Fibroblast of skin of back (primary cell): ENCODE measurements at places on chromosomes 11 and 22.

DNA sequence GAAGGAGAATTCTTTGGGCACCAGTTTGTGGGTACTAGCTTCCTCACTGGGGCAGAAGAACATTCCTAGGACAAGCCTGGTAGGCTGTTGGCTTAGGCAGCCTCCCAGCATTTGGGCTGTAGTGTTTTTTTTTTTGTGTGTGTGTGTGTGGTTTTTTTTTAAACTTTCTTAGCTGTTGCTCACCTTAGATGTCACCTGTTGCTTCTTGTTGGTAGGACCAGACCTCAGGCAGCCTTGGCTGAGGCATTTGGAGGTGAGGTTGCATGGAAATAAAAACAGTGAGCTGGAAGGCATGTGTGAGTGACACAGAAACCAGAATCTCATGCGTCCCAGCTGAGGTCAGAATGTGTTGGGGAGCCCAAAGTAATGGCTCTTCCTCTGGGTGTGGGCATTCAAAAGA is 21.3 kb downstream of the AMPD3 start:
- no peak for DNase-seq

DNA sequence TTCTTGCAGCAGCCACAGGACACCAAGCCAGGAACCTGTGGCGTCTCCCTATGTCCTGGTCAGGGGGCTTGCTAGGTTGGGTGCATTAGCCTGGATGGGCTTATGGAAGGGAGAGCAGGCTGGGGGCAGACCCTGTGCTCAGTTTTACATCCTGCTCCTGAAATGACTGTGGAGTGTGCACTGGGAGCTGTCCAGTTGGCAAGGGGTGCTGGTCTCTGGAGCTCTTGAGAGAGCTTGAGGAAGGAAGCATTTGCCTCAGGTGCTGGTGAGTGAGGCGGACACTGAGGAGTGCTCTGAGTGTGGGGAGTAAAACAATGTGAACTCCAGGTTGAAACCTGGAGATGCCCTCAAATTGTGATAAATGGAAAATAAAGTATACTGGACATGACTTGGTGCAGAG is 3.4 kb downstream of the SCGB1D4 start:
- DNase-seq: peak; percentile 22

DNA sequence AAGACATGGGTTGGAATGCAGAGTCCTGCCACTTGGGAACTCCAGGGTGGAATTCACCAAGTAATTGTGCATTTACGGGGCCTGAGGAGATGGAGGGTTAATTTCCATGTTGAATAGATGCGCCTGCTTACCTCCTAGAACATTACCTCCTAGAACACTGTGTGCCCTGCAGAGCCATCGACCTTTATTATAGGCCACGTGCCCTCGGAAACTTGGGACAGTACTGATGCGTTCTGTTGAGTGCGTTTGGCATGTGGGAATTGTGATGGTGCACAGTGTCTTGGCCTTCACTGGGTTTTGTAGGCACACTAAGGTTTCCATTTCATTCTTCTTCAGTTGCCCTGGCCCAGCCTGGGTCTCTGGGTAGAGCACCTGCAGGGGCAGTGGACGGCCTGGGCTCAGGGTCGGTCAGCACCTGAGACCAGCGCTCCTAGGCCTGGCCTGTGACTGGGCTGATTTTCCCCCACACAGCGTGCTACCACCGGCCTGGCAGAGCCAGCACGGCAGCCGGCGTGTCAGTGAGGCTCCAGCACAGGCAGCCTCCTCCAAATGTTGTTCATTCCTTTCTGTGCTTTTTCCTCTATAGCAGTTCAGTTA is 12.7 kb downstream of the TRMU start:
- no peak for DNase-seq

GRCh38 chr22:37482244-37482643 is 3.9 kb downstream of the MFNG start:
- no peak for DNase-seq

GRCh38 chr11:12382451-12382850 is 5.1 kb downstream of the PARVA start:
- peak; percentile 69 for DNase-seq

GRCh38 chr22:17910561-17911311 is 113.6 kb downstream of the MICAL3 start:
- peak; percentile 90 for DNase-seq

DNA sequence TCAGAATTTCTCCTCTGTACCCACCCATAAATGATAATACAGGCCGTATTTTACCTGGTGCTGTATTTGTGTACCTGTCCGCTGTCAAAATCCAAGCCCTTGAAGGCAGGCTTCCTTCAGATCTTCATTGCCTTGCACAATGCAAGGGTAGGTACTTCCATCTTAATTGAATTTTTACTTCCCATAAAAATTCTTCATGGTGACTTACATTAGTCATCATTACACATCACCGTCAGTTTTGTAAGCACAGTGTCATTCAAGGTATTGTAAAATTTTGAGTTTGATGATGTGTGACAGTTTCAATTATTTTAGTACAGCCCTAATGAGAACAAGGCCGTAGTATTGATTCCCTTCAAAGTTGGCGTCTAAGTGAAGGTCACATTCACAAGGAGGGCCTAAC is 770 bp upstream of the TSG101 start:
- peak; percentile 29 for DNase-seq

DNA sequence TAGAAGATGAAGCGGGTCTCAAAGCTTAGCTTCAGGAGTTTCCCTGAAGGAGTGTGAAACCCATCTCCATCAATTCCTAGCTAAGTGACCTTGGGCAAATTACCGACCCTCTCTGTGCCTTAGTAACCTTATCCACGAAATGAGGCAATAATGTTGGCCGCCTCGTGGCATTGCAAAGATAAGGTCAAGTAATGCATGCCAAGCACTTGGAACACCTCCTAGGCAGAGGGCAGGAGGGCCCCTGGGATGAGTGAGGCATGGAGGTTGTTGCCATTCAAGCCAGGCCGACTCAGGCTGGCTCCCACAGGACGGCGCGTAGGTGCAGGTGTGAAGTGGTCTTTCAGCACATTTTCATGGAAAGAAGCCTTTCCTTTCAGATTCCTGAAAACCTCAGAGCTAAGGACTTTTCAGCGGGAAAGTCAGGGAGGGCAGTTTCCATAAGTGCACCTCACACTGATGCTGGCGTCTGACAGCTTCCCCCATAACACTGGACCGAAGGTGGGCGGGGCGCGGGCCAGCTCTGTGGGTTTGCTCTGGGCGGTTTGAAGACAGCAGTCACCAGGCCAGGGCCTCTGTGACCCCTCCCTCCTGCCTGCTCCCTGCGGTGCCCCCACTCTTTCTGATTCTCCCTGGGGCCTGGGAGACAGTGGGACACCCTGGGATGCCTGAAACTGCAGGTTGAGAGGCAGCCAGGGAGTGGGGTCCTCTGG is 25.2 kb downstream of the RPS6KA4 start:
- DNase-seq: no peak

GRCh38 chr11:7578276-7578955 is 64.6 kb downstream of the PPFIBP2 start:
- no peak for DNase-seq

DNA sequence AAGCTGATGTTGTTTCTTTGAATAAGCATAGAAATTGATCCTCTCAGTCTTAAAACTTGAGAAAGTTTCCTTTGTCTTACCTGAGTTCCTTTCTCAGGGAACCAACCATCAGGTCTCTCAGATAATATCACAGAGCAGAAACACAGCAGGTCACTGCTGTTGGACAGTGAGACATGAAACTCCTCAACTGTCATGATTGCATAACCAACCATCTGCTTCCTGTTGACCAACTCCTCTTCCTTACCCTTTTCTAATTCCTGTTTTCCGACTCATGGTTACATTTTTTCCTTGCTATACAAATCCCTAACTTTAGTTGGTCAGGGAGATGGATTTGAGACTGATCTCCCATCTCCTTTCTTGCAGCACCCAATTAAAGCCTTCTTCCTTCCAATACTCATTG is 845.3 kb downstream of the FAM181B start:
- peak; percentile 16 for DNase-seq

GRCh38 chr11:70517988-70518907 is 119.9 kb downstream of the CTTN start:
- peak; percentile 64 for DNase-seq

DNA sequence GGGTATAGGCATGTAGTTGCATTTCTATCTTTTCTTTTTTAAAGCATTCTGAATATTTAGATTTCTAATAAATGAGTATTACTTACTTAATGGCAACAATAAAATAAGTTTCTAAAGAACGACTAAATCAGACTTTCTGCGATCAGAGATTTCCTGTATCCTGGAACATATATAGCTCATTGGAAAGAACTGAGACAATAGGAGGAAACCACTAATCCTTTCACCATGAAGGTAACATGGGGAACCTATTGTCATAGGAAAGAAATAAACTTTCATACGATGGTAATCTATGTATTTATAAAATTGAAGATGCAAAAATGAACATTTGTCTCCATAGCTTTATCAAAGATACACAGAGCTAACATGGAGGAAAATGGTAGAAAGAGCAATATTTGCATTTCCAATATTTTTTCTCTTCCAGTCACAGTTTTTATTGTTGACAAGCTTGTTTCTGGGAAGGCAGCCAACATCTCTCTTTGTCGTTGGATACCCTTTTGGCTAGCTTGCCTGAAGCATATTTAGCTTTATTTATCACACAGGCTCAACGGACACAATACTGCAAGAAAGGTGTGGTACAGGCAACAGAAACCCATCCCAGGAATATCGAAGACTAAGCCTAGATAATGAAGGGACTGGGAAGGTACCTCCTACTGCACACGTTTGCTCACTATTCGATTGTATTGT is 293.3 kb upstream of the MPPED2 start:
- peak; percentile 46 for DNase-seq

GRCh38 chr11:70019576-70020011 is 58.5 kb upstream of the ANO1 start:
- DNase-seq: no peak

DNA sequence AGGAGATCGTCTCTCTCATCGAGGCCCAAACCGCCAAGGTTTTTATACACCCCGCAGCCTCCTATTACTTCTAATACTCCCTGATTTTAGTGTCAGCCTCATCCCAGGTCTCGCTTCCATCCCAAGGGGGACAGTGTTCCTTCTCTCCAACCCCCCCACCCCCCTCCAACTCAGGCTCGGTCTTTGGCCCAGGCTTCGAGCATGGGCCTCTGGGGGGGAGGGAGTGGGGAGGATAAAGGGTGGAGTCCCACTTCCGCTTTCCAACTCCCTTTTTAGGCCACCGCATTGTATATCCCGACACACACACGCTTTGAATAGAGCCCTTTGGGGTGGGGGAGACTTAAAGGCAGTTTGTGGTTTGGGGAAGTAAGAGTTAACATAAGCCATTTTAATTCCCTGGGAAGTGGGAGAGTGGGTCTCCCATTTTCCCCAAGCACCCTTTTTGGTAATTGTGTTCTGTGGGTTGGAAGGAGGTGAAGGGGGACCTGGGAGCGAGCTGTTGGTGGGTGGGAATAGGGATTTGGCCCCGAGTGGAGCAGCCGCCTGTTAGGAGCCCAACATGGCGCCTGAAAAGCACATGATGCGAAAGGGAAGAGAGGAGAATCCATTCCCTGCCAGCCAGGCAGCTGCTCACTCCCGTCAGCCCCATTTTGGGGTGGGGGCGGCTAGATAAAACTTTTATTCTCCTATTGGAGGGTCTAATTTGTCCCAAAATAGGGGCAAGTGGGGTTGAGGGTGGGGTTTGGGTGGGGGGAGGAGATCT is 844 bp downstream of the PCF11 start:
- peak; percentile 66 for DNase-seq

DNA sequence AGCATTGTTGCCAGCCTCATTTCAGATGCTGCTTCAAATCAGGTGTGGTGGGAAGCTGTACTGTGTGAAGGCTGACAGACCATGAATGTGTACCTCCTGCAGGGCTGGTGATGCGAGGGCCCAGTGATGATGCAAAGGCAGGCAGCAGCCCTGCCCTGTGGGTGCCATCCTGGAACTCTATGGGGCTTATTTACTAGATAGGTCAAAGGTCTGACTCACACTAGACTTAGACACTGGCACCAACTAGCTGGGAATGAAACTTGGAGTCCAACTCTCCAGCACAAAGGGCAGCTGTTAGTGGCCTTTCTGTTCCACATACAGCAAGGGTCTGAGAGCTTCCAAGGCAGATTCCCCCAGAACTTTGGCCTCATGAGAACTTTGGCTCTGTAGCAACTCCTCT is 138.4 kb downstream of the TTC17 start:
- no peak for DNase-seq

- DNase-seq: no peak
Observed at GRCh38 chr11:97961431-97961830, 1059.3 kb upstream of the CNTN5 start.

GRCh38 chr11:133078012-133078411 is 454.3 kb downstream of the OPCML start:
- DNase-seq: no peak

DNA sequence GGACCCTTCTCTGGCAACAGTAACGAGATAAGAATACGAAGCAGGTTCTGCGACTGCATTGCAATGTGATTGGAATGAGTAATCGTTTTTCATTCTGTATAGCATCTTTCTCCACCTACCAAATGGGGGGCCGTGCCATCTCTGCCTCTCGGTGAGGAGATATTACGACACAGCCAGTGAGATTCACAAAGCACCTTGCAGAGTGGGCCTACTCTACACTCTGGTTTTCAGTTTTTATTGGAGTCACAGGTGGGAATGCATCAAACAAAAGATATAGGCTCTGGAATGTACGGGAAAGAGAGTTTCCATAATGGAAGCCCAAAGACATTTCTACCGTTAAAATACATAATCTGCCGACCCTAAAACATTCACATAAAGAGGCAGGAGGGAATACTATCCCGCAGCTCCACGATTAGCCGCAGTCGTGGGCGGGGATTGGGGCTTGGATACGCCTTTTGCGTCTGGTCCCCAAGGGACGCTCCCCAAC is 423 bp upstream of the RTN3 start:
- no peak for DNase-seq

GRCh38 chr11:35126879-35127581 is 11.9 kb upstream of the CD44 start:
- DNase-seq: no peak

GRCh38 chr11:111532365-111532709 is 8.2 kb upstream of the LAYN start:
- no peak for DNase-seq

GRCh38 chr11:72702096-72702495 is 27.9 kb upstream of the PDE2A start:
- no peak for DNase-seq

DNA sequence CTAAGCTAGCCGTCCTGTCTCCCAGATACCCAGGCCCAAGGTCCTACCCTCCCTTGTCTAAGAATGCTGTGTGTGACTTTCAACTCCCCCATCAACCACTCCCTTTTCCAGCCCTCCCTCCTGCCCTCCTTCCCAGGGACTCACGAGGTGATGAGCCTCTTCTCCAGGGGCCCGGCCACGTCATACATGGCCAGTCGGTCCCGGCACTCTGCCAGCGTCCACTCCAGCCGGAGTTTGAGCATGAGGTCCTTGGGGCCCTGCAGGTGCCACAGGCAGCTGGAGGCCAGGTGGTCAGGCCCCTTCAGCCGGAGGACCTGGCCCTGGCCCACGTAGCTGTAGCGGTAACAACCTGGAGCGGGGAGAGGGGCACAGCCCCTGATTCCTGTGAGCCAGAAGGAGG is 20.1 kb downstream of the TMPRSS6 start:
- no peak for DNase-seq

- no peak for DNase-seq
Observed at GRCh38 chr11:45657496-45658260, 7.7 kb downstream of the CHST1 start.
